ENCODE measurements at places on chromosomes 12 and 14.

GRCh38 chr12:47819138-47819895 is 386 bp downstream of the HDAC7 start:
- no peak for DNase-seq

DNA sequence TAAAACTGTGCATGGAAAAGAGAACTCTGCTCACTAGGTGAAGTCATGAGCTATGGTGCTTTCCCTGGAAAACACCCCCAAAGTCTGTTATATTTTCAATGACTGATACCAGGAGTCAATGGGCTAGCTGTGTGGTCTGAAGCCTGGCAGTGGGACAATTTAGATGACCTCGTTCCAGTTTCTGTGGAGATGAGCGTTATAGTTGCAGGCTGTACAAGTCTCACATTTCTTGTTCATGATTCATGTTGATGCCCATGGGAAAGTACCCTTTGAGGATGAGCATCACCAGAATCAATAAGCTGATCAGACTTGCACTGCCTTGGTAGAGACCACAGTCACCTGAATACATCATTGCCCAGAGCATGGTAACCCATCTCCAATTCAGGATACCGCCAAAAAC is 70.7 kb downstream of the NOVA1 start:
- no peak for DNase-seq

- no peak for DNase-seq
Measured at GRCh38 chr12:112979041-112979680, 842 bp downstream of the OAS2 start.

- no peak for DNase-seq
Measured at GRCh38 chr12:44777044-44777443, 99.1 kb downstream of the NELL2 start.

DNA sequence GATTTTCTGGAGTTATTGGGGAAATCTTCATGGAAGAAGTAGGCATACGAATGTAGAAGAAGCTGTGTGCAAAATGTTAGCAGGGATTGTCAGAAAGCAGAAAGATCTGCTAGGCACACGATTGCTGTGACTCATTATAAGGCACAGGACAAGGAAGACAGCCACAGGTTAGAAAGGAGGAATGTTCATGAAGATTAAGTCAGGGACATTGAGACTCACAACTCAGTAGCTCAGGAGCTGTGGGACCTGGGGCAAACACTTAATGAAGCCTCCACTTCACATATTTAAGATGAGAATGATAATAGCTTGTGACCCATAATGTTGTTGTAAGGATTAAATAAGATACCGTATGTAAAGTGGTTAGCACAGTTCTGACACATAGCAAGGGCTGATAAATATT is 26.6 kb upstream of the RTRAF start:
- DNase-seq: no peak

GRCh38 chr12:120376009-120376408 is 7.0 kb upstream of the MSI1 start:
- DNase-seq: no peak
